ENCODE measurements at places on chromosomes 12 and 14.

DNA sequence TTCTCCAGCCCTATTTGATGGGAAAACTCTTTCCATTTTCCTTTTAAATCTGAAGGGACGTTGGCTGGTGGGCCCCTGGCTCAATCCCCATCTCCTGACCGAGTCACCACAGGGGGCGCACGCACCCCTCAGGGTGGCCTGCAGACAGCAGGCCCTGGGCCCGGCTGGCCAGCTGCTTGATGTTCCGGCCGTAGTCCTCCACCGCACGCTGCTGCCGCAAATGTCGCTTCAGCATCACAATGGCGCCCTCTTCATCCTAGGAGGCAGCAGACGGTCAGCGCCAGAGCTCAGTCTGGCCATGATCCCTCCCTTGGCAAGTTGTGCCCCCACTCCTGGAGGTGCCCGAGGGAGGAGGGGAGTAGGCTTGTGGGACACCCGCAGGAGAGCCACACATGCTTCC is 70.0 kb downstream of the PLEKHG3 start:
- DNase-seq = no peak

- no peak for DNase-seq
Observed at GRCh38 chr12:73301530-73301929, 1029.4 kb downstream of the TRHDE start.

DNA sequence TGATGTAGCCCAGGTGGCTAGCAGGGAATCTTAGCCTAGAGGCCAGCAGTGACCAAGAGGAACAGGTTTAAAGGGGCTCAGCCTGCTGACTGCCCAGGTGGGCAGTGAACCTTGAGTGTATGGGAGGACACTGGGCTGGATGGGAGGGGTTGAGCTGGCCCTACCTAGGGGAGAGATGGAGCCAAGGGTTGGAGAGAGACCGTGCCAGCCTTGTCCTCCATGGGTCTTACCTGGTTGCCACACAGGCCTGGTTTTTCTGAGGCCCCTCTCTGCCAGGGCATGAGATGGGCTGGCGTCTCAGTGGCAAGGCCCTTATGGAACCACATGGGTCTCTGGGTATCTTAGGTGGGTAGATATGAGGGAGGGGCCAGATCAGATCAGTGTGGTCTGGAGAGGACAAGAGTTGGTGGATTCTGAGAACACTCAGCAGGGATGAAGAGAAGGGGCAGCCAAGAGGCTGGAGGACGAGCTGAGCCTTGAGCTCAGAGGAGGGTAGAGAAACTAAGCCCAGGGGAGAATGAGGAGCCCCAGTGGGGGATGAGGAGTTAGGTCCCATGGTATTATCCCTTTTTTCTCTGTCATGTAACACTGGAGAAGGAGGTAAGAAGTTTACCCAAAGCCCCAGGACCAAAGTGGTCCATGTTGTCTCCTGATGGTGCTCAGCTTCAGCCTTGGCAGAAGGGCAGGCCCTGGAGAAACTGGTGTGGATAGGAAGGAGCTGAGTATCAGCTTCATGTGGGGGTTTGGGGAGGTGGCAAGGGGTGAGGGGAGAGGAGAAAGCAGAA is 3.7 kb downstream of the GZMB start:
- DNase-seq = no peak

GRCh38 chr12:14153803-14154202 is 172.4 kb upstream of the GRIN2B start:
- no peak for DNase-seq

DNA sequence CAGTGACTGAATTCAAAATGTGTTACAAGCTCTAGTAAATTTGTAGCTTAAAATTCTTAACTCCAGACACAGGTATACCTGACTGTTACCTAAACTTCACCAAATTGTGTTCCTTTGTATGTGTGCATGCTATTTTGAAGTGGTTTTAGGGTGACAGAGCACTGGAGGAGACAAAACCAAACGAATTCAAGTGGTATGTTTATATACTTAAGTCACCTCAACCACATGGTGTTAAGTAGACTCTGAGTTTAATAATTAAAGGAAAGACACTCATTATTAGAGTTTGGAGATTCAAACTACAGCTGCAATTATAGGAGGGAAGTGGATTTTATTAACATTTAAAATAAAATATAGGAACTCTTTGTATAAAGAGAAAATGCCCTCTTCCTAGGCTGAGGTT is 84.3 kb downstream of the PLCZ1 start:
- no peak for DNase-seq

- DNase-seq = no peak
Observed at GRCh38 chr12:57640175-57641042, 7.4 kb upstream of the B4GALNT1 start.

Data from AG08395 (cell line).